ENCODE measurements at places on chromosomes 13 and 19. TPM values are rescaled to one million over a fixed set of nuclear protein-coding genes. Genes with fewer than 3 reads are reported as not detected.

- no peak for DNase-seq
Observed at GRCh38 chr13:110272227-110272626, 34.7 kb downstream of the COL4A1 start.

GRCh38 chr19:23817519-23817918, 58.8 kb upstream of the ZNF681 start:
- DNase-seq, result no peak

Gene CCNE1
- total RNA-seq, result 4.1 TPM

Gene MEIOSIN
- not detected for total RNA-seq

Gene UBE2L5
- total RNA-seq, result 0.42 TPM

- DNase-seq, result peak; percentile 63
Observed at GRCh38 chr19:46529622-46530451, 34.2 kb upstream of the PNMA8B start.
